Neural crest cell (in vitro differentiated cells): ENCODE measurements at places on chromosomes 3 and 15.

GRCh38 chr3:71461749-71462483, 121.6 kb downstream of the FOXP1 start:
- DNase-seq = no peak

GRCh38 chr3:108437439-108437838, 73.0 kb downstream of the MYH15 start:
- DNase-seq = no peak

GRCh38 chr3:193211984-193212383, 29.0 kb upstream of the PLAAT1 start:
- no peak for DNase-seq

DNA sequence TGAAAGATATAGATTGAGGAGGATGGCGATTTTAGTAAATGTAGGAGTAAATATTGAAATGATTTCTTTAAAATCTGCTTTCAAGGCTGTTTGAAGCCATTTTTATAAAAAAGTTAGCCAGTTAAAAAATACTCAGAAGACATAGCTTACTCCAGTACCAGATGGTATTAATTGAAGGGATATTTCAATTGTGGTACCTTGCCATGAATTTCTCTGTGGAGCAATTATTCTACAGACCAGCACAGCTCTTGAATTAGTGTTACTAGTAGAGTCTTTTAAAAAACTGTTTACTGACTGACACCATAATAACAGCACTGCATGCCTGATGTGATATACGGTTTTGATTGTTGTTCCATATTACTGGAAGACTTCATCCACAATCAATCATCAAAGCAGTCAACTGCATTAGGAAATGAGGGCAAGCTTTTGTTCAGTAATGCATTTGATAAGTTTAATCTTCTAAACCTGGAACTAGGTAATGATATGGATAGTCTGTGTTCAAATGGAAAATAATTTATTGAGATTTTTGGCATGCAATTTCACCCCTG, 106.4 kb downstream of the MFSD1 start:
- DNase-seq = no peak

GRCh38 chr3:41404582-41404981, 205.3 kb downstream of the CTNNB1 start:
- DNase-seq = no peak

- peak; percentile 6 for DNase-seq
Measured at GRCh38 chr15:64355348-64355943, 527 bp downstream of the CSNK1G1 start.

DNA sequence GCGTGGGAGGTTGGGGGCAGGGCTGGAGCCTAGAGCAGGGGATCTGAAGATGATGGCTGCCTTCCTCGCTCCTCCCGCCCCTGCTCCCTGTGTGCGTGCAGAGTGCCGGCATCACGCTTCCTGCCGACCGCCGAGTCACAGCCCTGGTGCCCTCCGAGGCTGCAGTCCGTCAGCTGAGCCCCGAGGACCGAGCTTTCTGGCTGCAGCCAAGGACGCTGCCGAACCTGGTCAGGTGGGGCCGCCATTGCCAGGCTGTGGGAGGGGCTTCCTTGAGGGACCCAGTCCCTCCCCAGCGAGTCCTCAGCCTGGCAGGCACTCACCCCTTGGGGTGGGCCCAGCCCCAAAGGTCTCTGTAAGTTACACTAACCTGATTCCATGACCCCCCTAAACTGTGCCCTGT, 17.6 kb downstream of the STAB1 start:
- no peak for DNase-seq

- no peak for DNase-seq
Measured at GRCh38 chr3:103195216-103195615, 760.4 kb downstream of the ZPLD1 start.

DNA sequence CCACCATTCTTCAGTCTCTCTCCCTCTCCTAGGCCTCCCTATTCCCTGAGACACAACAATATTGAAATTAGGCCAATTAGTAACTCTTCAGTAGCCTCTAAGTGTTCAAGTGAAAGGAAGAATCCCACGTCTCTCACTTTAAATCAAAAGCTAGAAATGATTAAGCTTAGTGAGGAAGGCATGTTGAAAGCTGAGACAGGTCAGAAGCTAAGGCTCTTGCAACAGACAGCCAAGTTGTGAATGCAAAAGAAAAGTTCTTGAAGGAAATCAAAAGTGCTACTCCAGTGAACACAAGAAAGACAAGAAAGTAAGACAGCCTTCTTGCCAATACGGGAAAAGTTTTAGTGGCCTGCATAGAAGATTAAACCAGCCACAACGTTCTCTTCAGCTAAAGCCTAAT, 41.3 kb downstream of the PPM1L start:
- no peak for DNase-seq

GRCh38 chr15:98715890-98716443, 67.6 kb downstream of the IGF1R start:
- no peak for DNase-seq

- no peak for DNase-seq
Measured at GRCh38 chr3:120196333-120196732, 88.7 kb downstream of the GPR156 start.

DNA sequence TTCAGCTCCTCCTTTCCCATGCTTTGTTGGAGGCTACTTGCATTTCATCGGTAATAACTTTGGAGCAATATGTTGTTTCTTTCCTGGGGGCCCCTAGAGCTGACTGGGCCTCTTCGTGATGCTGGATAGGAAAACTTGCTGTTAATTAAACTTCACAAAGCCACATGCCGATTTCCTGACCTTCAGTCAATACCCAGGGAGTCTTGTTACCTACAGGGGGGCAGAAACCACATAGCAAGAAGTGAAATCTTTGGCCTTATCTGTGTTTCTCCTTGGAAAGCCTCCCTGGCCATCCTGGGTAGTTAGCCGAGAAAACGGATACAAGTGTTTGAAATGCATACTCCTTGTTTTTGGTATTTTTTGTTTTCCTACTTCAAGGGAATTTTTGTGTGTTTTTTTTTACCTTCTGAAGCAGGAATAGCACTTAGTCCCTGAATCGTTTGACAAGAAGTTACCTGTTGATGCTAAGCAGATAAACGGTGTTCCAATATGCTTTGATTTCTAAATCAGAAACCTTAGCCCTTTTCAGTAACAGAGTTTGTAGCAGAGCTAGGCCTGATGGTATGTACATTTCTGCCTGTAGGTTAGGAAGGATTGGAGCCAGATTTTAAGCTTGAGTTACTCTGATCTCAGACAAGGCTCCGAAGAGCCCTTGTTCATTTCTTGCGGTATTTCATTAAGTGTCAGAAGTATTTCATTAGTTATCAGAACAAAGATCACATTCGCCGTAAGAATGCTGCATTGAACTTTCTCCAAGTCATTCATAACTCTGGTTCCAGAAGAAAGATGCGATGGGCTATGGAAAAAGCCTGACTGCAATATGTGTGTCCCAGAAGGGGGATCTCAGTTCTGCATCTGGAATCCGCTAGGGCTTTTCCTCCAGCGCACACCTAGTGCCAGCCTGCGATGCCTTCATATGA, 111.5 kb downstream of the THSD4 start:
- no peak for DNase-seq

- no peak for DNase-seq
Measured at GRCh38 chr3:149010504-149010951, 19.2 kb downstream of the GYG1 start.

GRCh38 chr3:129794311-129795185, 99.0 kb downstream of the TMCC1 start:
- DNase-seq = peak; percentile 2

- no peak for DNase-seq
Measured at GRCh38 chr15:64092864-64093626, 593 bp downstream of the CIAO2A start.

- no peak for DNase-seq
Measured at GRCh38 chr3:186964071-186964470, 33.7 kb downstream of the ST6GAL1 start.

- no peak for DNase-seq
Measured at GRCh38 chr3:111854990-111855389, 4.1 kb upstream of the PHLDB2 start.

DNA sequence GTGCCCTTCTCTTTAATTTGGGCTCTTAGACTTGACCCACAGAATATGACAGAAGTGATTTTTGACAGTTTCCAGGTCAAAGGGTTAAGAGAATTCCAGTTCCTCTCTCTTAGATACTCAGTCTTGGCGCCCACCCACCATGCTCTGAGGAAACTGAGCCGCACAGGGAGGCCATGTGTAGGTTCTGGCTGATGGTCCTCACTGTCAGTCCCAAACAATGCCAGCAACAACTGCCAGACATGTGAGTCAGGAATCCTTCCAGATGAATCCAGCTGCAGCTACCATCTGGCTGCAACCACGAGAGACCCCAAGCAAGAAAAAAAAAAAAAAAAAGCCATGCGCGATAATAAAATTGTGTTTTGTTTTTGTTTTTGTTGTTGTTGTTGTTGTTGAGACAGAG, 326.6 kb downstream of the MAGI1 start:
- no peak for DNase-seq

DNA sequence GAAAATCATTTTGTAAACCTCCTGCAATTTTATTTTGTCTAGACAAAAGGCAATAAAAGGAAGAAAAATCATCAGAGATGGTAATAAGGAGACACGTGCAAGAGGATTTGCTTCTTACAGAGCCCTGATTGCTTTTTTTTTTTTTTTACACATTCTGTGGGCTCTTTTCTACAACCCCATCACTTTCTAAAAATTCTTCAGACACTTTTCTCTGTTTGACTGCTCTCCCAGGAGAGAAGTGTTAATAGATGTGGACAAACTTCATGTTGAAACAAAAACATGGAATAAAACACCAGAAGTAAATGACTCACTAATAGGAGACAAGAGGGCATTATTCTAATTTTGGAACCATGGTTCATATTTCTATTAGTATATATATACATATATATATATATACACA, 114.4 kb upstream of the TPRG1 start:
- no peak for DNase-seq

GRCh38 chr3:72238801-72239200, 453.9 kb upstream of the PROK2 start:
- DNase-seq = no peak

- DNase-seq = no peak
Measured at GRCh38 chr3:185046164-185046515, 106.7 kb downstream of the C3orf70 start.

GRCh38 chr15:95880031-95880570, 450.4 kb upstream of the NR2F2 start:
- DNase-seq = no peak

GRCh38 chr3:130950641-130951040, 56.8 kb downstream of the ATP2C1 start:
- no peak for DNase-seq

GRCh38 chr15:68518785-68519430, 59.9 kb upstream of the CORO2B start:
- no peak for DNase-seq

DNA sequence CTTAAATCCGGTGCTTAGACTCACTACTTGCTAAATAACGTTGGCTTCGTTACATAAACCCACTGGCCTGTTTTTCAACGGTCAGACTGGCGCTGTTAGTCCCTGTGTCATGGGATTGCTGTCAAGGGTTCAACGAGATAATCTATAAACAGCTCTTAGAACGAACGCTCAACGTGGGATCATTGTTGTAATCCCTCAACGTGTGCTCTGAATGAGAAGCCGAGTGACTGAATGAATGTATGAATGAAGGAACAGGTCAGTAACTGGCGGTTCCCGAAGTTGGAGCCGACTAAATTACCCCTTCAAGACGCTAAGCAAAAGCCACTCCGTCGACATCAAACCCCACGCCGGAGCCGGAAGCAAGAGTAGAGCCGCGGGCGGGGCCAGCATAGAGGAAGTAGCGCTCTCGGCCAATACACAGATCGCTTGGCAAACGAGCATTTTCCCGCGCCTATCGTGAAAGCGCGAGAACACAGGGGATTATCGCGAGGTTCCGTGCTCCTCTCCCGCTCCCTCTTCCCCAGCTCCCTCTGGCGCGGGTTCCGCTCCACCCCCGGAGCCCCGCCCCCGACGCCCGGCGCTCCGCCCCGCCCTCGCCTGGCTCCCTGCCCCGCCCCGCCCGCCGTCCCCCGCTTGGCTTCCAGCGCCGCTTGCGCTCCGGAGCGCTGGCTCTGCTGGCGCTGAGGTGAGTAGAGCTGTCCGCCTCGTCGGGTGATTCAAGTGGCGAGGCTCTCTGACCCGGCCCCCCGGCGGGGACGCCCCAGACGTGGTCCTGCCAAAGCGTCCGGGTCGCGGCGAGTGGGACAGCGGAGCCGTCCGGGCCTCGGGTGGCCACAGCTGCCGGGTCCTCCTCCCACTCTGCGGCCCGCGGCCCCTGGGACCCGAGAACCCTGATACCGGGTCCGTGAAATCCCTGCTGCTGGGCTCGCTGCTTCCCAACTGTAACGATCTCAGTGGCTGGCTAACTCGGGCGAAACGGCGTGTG, at the start of gene LRRC28:
Gene LRRC28 (plus strand): TSS at position 625 of the 985 bp plus-strand sequence. CDS start 4,477 bp downstream, outside the sequence.
- peak; percentile 96 for DNase-seq

DNA sequence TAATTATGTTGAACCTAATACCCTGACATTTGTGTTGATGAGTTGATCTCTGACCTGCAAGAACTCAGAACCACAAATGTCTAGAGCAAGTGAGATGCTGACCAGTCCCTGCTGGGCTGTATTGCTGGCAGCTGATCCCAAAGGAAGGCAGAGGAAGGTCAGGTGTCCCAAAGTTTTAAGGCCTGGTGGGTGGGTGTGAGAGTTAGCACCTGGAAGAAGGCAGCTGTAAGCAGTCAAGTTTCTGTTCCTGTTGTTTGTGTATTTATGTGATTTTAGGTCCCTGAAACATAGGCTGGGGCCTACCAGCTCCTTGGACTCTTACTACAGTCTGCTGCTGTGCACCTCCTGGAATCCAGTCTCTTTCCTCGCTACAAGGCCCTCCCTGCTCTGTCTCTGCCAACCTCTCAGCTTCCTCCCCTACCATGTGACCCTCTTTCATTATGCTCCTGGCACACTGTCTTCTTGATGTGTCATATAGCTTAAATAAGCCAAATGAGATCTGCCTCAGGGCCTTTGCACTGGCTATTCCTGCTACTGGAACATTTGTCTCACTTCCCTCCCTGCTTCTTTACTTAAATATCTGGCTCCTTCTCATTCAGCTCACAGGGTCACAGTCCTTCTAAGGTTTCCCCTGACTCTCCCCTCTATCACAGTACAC, 31.0 kb upstream of the ATOSA start:
- no peak for DNase-seq

DNA sequence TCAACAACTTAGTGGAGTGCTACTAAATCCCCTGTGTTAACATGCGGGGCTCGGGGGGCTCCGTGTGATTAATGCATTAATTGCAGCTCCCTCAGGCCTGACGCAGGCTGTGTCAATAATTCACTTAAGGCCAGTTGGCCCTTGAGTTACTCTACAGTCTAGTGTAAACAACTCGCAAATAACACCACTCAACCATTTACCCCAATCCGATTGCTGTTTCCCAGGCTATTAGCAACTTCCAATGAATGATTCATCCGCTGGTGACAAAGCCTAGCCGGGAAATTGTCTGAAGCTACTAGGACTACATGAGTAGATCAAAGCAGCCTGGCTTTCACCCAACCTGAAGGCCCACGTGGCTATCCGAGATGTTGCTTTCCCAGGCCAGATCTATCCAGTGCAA, 121.3 kb upstream of the SOX14 start:
- no peak for DNase-seq
